ENCODE measurements at places on chromosomes 2 and 18.

DNA sequence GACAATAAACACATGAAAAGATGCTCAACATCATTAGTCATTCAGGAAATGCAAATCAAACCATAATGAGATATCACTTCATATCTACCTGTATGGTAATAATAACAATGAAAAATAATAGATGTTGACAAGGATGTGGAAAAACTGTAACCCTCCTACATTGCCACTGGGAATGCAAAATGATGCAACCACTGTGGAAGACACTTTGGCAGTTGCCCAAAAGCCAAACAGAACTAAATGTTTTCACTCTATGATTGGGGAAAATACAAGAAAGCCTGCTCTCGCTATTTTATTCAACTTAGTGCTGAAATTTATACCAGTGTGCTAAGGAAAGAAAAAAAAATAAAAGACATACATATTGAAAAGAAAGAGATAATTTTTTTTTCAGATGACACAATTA is 934.5 kb downstream of the CNTNAP5 start:
- DNase-seq: no peak

- no peak for DNase-seq
Observed at GRCh38 chr2:72004976-72005375, 142.7 kb downstream of the CYP26B1 start.

GRCh38 chr2:40455661-40456060 is 3.8 kb upstream of the SLC8A1 start:
- no peak for DNase-seq

DNA sequence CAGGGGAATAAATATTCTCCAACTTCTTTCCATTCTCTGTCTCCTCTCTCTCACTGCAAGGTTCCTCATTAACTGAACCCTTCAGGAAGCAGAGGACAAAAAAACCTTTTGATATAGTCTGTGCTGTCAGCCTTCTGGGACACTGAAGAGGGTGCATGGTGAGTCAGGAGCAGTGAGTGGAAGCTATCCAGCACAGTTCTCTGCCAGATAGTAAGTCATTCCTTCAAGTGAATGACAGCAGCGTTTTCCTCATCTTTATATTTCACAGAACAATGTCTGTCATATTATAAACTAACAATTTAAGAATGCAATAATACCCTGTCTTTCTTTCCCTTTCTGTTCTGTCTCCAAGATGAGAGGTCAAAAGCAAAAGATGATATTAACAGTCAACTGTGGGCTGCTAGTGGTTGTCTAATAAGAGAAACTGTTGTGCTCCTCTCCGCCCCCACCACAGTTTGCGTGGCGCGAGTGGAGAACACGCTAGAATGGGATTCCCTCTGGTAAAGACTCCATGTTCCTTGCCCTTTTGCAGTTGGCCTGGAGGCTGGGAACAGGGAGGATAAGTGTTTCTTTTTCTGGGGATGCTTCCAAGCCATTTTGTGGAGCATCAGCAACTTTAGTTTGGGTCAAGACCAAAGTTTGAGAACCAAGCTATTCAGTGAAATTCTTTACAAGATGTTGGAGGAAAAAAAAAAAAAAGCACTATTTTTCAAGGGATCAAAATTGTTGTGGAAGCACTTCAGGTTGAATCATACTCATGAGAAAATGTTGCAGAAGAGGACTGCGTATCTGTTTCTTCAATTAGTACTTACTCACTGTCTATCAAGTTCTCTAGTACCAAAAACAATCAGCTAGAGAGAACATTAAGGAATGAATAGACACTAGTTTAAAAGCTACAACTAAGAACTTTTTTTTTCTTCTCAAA is 430.2 kb downstream of the SETBP1 start:
- DNase-seq: no peak

DNA sequence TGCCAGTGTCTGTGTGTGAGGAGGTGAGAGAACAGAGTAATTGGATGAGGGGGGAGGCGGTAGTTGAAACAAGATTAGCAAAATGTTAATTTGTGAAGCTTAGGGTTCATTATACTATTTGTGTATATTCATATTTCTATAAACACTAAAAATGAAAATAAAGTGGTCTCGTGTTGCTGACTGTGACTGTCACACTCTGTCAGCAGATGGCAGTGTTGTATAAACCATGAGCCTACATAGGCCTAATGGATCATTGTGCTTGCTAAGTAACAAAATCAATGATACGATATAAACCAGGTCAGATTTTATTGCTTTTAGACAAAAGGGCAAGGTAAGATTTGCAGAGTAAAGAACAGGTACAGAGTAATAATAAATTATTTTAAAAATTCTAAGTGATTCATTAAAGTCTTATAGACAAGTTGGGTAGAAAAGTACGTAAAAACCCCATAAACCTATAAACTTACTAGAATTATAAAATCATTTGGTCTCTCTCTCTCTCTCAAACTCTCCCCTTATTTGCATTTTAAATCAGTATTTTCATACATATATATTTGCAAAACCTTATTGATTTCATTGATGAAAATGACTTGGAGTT is 182.7 kb downstream of the RPIA start:
- DNase-seq: no peak

DNA sequence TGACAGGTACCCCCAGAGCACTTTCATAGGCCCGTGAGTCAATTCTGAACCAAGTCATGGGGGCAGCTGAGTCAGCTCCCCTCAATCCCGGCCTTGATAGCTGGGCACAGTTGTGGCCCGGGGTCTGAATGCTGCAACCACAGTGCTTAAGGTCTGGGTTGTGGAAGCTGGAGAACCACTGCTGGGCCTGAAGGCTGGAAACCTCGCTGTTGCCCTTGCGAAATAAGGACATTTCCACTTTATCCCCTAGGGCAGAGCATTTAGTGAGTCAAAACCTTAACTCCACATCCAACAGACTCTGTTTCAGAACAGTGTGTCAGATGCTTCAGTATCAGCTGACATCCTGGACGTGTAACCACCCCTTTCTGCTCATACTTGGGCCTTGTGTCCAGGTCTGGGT is 58.6 kb downstream of the SP110 start:
- DNase-seq: no peak

DNA sequence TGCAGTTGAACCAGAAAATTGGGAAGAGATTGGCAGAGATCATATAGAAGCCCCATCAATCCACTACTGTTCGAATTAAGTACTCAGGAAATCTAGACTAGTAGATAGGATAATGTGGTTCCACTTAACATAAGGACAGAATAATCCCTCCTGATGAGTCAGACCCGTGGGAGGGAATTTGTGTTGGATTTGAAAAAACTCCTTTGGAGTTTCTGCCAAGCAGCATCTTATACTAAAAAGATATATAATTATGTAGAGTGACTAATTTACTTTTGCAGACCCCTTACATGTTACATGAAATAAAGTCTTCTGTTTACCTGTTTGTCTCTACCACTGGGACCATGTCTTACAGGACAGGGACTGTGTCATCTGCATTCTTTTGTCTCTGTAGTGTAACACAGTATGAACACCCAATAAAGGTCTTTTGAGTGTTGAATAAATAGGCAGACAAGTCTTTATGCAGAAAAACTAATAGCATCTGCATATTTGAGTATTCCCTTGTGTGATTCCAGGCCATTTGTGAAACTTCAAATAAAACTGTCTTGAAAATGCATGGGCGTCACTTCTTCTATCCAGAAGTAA is 122.6 kb upstream of the DNAJC10 start:
- no peak for DNase-seq

DNA sequence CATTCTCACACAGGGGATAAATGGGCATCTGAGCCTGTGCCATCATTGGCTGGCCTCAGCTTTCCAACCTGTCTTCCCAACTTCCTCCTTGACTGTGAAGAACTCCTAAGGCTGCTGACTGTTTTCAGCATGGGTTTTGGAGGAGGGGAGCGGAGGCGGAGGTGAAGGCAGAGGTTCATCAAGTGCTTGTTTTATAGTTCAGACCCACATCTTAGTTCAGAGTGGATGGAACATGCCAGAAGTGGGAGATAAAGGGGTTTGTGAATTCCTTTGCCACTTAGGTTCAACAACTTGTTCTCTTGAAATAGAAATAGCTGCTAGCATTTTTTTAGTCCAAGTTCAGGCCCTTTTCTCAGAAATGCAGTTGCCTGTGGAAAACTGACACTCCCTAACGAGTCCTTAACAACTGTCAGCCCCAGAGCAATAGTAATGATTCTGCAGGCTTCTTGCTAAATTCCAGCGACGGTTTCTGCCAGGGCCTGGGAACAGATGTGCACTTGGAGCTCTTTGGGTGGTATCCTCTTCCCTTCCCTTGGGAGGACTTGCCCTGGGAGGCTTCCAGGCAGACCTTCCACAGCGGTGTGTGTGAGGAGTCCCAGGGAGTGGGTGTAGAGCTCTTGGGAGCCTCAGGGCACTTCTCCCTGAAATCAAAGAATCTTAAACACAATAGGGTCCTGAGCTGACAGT is 30.1 kb upstream of the ITGA6 start:
- DNase-seq: no peak

- DNase-seq: no peak
Observed at GRCh38 chr2:14081521-14081920, 551.0 kb upstream of the LRATD1 start.

- DNase-seq: no peak
Observed at GRCh38 chr2:174035981-174036742, 71.0 kb upstream of the SP3 start.

DNA sequence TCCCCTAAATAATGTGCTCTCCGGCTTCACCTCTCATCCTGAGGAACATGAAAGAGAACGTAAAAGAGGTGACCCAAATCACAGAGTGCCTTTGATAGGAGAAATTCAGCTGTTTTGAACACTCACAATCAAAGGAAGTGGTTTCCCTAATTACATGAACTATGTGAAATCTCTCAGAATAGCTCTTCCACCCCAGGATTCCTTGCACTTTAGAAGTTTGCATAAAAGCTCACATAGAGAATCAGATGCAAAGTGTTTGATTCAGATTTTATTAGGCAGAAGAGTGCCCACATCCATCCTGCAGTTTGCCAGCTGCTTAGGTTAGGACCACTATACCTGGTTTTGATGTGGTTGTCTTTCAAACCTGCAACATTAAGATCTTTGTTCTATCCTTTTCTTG is 61.0 kb downstream of the MAP3K20 start:
- DNase-seq: no peak

DNA sequence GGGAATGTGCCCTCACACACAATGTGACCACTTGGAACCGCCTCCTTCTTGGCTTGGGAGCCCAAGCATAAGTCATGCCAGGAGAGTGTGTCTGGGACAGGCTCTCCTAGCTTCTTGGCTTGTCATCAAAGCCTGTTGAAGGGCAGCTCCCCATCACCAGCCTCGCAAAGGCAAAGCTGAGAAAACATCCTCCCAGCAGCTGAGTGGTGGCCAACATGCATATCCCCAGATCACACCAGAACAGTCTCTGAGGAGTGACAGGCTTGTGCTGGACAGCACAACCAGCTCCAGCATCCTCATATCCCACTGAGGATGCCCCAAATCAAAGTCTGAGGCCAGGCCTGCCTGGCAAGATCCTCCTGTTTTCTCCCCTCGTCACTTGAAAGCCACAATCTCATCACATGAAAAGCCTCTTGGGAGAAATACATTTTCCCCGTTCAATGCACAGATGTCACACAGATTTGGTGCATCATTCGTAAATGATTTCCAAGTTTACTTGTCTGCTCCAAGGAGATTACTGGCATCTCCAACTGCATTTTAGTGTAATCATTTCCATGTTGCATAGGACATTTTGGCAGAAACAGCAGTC is 269.3 kb downstream of the TTC32 start:
- DNase-seq: no peak

- no peak for DNase-seq
Observed at GRCh38 chr2:18171191-18172139, 293.0 kb downstream of the KCNS3 start.

DNA sequence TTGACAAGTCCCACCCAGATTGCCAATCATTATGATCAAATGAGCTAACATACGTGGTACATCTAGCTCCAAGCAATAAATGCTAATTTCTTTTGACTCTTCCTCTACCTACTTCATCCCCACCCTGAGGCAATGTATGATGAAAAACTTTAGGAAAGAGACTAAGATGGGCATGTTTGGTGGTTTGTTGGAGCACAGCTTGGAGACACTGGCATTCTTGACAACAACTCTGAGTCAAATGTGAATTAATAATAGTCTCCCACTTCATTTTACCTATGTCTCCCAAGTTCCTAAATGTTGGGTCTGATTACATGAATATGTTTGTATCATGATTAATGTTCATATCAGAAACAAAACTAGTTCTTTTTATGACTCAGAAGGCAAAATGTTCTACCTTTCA is 36.6 kb downstream of the EXOC6B start:
- no peak for DNase-seq

DNA sequence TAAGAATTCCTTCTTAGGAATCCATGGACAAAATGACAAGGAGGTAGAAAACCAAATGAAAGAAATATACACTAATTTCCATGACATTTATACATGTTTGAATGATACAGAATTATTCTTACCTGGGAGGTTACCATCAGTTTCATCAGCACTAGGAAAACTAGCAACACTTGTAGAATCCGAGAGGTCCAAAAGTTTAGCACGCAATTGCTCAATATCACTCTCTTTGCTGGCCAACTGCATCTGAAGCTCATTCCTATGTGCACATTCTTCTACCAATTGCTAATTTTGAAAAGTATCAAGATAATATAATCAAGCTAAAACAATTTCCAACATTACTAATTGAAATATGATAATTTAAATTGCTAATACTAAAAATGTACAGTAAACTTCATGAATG is 144.8 kb downstream of the ROCK1 start:
- DNase-seq: no peak

DNA sequence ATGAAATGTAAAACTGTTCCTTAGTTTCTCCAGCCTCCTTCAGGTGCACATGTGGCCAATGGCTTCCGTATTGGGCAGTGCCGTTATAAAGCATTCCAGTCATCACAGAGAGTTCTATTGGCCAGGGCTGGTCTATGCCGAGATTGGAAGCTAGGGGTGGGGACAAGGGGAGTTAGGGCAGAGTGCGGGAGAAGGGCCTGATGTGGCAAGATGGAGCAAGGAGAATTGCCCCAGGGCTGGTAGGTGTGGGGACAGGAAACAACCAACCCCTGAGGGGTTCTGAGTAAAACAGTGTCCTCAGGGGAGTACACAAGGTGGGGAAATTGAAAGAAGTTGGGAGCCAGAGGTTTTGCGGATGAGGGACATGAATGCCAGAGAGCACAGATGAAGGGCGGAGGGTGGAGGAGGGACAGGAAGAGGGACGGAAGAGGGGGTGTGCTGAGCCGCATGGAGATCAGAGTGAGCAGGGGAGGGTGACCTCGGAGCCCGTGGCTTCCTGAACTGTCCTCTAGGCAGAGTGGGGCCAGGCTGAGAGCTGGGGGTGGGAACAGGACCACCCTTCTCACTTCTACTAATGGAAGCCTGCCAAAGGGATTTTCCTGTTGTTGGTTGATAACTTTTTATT is 9.1 kb upstream of the ATP6V1C2 start:
- DNase-seq: no peak

DNA sequence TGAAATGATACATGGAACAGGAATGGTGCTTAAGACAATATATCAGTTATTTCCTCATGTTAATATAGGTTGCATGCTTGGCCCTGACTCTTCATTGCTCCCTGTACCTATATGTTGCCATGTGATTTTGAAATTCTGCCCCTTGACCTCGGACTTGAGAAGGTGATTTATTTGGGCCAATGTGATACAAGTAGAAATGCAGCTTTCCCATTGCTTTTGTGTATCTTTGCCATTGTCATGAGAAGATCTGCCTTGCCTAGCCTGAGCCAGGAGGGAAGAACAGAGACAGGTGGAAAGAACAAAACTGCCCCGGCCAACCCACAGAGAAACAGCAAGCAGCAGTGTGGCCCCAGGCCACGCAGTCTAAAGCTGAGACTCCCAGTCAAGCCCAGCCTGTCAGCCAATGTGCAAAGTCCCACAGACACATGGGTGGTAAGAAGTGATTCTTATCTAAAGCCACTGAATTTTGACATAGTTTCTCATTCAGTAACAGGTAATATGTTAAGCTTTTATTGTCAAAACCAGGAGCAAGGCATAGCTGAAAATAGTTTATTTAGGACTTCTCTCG is 245.7 kb upstream of the RND3 start:
- no peak for DNase-seq

GRCh38 chr18:75527848-75528685 is 100.6 kb upstream of the SMIM21 start:
- DNase-seq: no peak
